Foreskin keratinocyte (primary cell): ENCODE measurements at places on chromosomes 16 and 17.
A peak's percentile ranks its signal among the peaks of the same experiment; 100 is the strongest.

DNA sequence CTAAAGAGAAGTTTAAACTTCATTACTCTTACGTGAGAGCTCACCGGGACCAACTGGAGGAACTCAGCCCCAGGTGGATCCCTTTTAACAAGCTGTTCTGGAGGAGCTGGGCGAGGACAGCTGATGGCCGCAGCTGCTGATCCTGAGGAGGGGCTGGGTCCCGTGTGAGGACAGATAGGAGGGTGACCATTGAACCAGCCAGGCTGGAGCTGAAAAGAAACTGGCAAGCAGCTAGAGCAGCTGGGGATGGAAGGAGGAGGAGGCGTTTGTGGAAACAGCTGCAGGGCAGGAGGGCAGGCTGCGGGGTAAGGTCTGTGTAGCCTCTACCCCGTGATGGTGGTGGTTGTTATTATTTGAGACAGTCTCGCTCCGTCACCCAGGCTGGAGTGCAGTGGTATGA, 119.5 kb downstream of the AATF start:
- DNase-seq: no peak

DNA sequence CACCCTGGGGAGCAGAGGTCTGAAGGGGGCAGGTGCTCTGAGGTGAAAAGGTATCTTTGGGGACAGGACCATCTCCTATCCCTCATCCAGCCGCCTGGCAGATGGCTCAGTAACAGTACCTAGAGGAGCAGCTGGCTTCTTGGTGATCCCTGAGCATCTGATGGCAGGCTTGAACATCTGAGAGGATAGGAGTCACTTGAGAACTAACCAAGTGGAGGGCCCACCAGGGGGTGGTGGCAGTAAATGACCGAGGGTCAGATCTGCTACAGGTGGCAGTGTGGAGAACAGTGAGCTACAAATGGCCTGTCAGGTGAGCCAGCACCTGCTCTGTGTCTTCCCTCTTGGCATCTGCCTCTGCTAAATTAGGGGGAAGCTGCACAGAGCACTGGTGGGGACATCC, 13.8 kb downstream of the HROB start:
- no peak for DNase-seq

DNA sequence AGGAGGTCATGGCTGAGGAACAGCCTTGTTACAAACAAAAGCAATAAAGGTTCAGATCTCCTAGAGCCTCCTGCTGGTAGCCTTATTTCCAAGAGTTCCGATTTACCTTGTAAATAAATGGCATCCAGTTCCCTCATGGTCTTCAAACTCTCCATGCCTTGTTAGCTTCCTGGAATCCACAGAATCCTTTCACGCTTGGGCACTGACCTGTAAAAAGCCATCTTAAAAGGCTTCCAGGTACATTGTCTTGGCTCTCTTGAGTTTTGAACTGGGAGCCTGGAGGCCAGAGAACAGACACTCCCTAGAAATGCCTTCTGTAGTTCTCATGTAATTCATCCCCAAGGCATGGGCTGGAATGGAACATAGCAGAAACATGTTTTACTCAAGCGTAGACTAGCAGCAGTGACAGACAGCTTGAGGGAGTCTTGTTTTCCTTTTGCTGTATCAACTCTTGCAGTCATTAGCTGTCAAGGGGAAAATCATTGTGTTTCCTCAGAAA, 207.9 kb downstream of the SNX29 start:
- peak; percentile 90 for DNase-seq

- no peak for DNase-seq
These were observed at the start of gene IGF2BP1 for GRCh38 chr17:48997103-48997826. IGF2BP1 (plus strand) TSS chr17:48997385; CDS start chr17:48997746, 361 bp downstream.

DNA sequence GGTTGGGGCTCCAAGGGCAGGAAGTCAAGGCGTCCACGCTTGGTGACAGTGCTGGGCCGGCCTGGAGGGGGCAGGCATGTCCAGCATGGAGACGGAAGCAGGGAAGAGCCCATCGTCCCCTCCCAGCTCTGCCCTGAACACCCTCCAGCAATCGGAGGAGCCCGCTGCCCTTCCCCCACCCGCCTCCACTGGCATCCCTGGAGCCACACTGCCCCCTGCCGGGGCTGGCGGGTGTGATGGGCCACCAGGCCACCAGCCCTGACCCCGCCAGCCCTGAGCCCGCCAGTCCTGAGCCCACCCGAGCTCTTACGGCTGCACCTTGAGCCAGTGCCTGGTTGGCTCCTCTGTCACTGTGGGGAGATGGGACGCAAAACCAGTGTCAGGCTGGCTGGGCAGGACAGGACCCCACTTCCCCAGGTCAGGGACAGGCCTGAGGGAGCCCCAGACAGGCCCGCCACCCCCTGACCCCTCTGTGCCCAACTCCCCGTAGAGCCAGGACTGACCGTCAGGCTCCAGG, 4.1 kb upstream of the CDH15 start:
- DNase-seq: peak; percentile 28

DNA sequence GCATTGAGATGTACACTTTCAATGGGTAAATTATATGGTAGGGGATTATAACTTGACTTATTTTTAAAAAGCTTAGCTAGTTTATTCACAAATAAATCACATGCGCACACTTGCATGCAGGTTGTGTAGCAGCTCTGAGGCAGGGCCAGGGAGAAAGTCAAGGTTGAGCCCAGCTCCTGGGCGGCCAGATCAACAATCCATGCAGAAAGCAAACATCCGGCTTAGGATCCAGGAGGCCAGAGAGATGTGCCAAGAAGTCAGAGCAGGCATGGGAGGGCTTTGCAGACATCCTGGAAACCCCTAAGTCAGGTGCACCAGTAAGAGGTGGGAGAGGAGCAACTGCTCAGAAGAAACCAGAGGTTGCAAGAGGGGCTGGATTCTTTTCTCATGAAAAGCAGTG, 186.5 kb downstream of the AXIN2 start:
- DNase-seq: no peak

DNA sequence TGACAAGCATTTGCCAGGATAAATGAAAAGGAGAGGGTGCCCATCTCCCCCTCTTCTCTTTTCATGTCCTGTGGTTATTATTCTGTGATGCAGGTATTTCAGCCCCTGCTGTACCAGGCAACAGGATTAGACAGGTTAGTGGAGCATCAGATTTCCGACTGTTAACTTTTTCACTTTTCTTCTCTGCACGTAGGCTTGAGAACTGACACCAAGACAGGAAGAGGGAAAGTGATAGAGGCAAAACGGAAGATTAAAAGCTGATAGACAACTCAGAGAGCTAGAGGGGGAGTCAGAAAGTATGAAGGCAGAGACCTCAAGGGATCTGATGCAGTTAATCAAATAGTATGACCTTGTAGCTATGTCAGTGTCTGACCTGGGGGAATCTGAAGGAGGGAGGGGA, 132.8 kb downstream of the SOX9 start:
- no peak for DNase-seq

- DNase-seq: no peak
These were observed 118.3 kb downstream of the ANKRD11 start for GRCh38 chr16:89371968-89372634.

- DNase-seq: no peak
These were observed 17.6 kb downstream of the OMG start for GRCh38 chr17:31279401-31279800.

GRCh38 chr17:50928646-50929045, 62.5 kb upstream of the TOB1 start:
- DNase-seq: no peak

- DNase-seq: no peak
These were observed 7.9 kb upstream of the TMEM220 start for GRCh38 chr17:10737736-10738135.

GRCh38 chr17:19254651-19255050, 17.5 kb downstream of the EPN2 start:
- no peak for DNase-seq

DNA sequence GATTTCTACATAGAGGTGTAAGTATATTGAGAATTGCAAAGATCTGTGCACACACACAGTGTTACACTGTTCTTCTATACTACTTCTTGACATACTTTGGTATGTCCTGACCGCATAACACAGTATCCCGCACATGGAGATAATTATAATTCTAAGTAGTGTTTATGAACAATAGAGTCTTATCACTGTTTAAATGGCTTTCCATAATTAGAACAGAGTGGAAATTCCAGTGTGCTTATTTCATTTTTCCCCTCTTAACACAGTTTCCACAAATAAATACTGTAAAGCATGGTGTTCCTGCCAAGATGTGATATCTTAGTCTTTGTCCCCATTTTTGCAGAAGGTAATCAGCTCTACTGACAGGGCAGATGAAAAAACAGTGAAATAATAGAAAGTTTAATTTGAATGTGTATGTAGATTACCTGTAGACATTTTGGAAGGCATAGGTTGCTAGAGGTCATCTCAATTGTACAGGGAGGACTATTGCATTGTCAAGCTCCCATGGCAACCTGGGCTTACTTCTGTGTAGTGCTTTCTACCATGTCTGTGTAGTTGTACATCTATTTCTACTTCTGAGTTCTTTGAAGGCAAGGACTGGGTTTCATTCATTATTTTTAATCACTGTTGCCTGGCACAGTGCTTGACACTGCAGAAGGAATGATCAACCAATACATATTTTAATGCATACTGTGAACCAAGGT, 10.1 kb upstream of the KRT28 start:
- no peak for DNase-seq

GRCh38 chr16:82625066-82625968, 1.5 kb upstream of the CDH13 start:
- no peak for DNase-seq

- DNase-seq: no peak
These were observed 10.8 kb upstream of the CBLN1 start for GRCh38 chr16:49292413-49292812.

GRCh38 chr17:65523411-65523810, 38.0 kb downstream of the AXIN2 start:
- no peak for DNase-seq
